Renal cortex interstitium (tissue), 15 donors: ENCODE measurements at places on chromosomes 3 and 15. TPM values are rescaled to one million over a fixed set of nuclear protein-coding genes. Genes with fewer than 3 reads are reported as not detected.

GRCh38 chr3:30904996-30905395, 10.5 kb upstream of the GADL1 start:
- no peak for DNase-seq

DNA sequence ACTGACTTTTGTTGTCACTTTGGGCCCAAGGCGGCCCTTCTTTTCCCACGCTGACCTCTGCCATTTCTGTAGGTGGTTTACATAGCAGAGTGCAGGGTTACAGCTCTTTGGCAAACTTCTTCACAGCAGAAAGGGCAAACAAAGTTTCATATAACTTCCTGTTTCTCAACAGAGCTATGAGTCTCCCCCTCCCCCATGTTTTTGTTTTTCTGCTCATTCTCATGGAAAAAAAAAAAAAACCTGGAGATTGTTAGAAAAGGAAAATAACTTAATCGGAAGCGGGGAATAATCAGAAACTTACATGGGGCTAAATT, 342.0 kb upstream of the NR2F2 start:
- DNase-seq = peak; percentile 49

DNA sequence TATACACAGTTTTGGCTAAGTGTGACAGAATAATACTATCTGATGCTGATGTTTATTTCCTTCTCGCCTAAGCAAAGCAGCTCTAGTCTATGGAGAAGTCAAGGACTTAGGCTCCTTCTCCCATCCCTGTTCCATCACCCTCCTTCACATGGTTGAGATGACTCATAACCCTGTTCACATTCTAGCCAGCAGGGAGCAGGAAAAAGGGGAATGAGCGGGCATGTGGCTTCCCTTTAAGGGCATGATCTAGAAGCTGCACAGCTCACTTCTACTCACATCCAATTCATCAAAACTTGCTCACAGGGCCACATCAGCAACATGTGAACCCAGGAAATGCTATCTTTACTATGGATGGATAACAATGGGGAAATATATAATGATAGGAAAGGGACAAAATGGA, 40.9 kb downstream of the CBLB start:
- no peak for DNase-seq

GRCh38 chr3:186185194-186185787, 76.4 kb upstream of the ETV5 start:
- no peak for DNase-seq

- DNase-seq = no peak
These were observed 271.3 kb upstream of the TPRG1 start for GRCh38 chr3:188900421-188900951.

DNA sequence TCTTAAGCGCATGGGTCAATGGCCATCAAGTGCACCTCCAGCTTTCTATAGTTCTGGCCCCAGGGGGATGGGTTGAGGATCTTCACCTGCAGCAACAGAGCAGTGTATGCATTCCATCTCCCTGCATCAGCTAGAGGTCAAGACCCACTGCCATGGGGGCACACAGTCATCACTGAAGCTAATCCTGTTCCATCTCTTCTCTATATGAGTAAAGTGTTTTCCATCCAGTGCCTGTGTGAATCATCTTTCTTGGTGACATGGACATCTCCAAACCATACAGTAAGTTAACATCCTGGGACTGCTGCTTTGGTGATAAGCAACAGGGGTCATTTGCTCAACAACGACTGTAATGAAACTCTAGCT, 4.4 kb upstream of the ENTPD3 start:
- DNase-seq = no peak

- no peak for DNase-seq
These were observed 1.3 kb upstream of the USP3 start for GRCh38 chr15:63502843-63503738.

DNA sequence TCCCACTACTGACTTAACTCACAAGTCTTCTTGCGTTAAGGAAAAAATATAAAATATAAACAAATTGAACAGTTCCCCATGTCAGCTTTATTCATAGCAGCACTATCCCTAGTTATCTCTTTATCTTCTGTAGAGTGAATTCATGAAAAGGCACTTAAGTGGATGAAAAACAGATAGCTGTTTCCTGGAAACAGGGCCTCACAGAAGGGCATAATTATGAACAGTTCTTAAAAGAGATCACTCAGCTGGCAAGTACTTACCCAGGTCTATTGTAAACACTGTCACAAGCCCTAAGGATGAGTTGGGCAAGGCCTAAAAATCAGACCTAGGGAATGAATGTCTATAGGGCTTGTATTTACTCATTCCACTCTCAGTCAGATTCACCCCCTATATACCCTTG, 10.7 kb downstream of the MB21D2 start:
- no peak for DNase-seq

DNA sequence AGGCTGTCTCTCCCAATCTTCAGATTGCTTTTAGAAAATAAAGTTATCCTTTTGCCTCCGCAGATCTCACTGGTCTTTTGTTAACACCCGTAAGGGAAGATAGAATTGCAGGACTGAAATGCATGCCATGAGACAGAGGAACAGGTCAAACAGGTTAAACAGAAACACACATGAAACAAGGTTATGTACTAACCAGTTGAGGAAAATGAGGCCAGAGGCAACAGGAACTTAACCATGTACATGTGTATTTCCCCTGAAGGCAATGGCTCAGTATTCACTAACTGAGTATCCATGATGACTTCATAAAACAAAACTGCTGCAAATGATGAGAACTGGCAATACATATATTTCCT, 169.1 kb upstream of the NSMCE3 start:
- no peak for DNase-seq

DNA sequence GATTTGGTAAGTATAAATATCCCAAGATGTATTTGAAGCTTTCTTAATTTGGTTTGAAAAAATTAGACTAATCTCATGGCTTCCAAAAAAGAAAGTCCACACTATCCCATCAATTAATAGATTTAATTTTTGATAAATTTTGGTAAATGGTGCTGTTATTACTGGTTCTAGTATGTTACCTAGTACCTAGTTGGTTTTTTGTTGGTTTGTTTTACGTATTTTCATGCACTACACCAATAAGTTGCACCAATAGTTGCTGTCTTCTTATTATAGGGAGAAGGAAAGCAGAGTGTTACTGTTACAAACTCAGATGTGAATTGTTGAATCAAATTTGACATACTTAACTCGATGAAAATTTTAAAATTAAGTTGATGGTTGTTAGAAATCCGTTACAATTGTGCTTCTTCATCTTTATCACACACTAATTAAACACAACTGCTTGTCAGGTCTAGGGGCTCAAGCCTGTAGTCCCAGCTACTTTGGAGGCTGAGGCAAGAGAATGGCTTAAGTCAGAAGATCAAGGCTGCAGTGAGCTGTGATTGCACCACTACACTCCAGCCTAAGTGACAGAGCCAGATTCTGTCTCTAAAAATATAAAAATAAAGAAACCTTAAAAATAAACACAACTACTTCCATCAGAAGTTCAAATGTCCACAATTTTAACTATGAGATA, 23.1 kb upstream of the MBNL1 start:
- DNase-seq = no peak

DNA sequence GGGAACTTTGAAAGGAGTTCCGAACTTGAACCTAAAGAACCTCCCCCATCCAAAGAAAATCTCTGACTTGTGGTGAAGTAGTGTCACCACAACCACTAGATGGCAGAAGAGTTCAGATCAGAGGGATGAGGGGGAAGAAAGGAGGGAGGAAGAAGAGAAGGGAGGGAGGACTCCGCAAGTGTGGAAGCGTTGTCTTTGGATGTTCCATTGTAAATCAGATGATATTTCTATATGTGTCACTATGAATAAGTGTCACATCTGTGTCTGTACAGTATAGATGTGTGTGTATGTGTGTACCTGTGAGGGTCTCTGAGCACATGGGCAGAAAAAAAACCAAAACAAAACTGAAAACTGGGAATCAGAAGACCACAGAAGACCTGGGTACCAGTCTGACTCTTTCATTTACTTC, 16.9 kb downstream of the SLC24A1 start:
- DNase-seq = peak; percentile 49

DNA sequence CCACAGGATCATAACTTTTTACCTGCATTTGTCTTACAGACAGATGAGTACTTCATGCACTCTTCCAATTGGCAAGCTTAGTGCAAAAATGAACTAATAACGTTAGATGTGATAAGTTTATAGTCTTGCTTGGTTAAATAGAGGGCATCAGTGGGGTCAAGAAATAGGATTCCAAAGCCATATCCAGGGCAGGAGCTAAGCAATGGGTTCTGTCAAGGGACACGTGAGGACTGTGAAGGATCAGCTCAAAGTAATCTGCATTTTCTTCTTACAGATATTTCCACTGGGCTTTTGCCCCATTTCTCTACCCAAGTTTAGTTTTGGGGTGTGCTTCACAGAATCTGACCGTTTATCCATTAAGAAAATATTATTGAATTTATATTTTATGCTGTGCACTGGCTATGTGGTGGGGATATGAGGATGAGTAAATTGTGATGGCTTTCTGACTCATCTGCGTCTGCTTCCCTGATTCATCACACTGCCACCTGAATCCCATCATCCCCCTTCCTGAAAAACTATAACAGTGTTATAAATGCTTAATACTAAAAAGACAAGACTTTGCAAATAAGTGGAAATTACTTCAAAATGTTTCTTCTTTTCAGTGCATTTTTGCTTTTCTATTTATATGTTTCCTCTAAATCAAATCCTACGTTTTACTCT, 17.5 kb downstream of the PPP2R3A start:
- DNase-seq = no peak

- DNase-seq = no peak
These were observed 84.1 kb upstream of the ARHGEF3 start for GRCh38 chr3:56885879-56886278.

DNA sequence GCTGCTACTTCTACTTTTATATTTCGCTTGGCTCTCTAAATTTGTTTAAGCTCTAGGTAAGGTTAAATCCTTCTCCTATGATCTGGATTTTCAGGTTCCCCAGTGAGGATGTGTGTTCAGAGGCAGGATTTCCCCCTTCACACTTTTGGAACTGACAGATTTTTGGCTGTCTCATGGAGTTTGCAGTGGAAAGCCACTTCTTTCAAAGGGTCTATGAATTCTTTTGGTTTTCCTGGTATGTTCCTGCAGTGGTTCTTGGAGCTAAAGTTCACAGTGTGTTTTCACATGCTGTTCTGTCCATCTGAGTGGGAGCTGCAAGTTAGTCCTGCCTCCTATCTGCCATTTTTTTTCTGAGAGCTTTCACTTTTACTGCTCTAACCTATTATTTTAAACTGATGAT, 21.6 kb upstream of the TIGIT start:
- DNase-seq = no peak

- no peak for DNase-seq
These were observed 380.8 kb upstream of the IL12A start for GRCh38 chr3:159607856-159608255.

- DNase-seq = no peak
These were observed 430 bp downstream of the SLCO2A1 start for GRCh38 chr3:134029256-134029733.

DNA sequence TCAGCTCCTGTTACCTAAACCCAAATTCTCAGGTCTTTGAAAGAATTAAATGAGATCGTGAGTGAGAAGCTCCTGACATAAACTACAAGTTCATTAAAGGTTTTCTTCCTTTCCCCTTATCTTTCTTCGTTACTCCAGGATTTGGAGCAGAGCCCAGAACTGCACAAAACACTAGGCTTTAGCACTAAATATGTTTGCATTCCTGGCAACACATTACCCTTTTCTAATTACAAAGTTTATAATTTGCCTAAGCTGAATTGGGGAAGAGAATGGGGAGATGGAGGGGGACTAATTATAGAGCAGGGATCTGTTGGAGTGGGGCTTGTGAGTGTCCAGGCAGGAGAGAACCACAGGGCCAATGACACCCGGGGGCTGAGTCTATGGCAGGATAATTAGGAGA, 109.7 kb downstream of the SV2B start:
- no peak for DNase-seq

GRCh38 chr15:86691091-86691663, 611.5 kb downstream of the AGBL1 start:
- DNase-seq = no peak

DNA sequence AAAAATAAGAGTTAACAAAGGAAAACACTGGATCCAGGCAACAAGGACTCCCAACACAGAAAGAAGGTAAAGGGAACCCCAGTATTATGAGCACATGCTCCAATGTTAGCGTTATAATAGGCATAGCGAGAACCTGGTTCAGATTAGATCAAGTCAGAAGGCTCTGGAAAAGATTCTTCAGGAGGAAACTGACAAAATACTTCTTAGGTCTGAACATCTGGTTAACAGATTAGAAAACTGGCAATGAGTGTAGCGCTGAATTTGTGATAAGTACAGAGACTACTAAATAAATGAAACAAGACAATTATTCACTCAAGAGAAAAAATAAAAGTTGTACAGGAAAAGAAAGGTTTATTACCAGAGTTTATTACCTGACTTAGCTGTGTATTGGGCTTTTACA, 146.1 kb downstream of the DPH6 start:
- no peak for DNase-seq

DNA sequence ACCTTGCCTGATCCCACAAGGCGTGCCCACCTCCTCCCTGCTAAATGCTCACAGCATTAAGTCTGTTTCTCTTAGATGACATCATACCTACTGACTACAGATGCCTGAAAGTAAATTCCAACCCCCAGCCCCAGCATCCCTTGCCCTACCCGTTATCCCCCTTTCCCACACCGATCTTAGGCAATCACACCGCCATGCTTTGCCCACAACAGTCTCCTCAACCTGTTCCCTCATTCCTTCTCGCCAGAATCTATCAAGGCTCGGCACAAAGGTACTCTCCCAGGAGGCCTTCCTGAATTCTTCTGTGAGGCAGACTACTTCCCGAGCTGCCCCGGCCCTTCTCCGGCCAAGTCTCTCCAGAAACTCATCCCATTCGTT, 789 bp upstream of the SEC61A1 start:
- DNase-seq = no peak

DNA sequence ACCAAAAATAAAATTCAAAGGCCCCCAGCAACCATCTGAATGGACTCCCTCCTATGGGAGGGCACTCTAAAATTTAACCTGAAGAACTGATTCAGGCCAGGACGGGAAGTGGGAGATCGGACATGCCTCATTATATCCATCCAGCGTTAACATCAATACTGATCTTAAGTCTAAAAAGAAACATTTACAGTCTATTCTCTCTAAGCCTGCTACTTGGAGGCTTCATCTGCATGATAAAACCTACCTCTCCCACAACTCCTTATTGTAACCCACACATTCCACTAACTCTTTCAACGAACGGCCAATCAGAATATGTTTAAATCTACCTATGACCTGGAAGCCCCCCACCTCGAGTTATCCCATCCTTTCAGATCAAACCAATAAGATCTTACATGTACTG, 68.4 kb downstream of the HERC1 start:
- DNase-seq = no peak

- DNase-seq = no peak
These were observed 49.9 kb downstream of the PARP15 start for GRCh38 chr3:122627301-122627700.

GRCh38 chr3:128415773-128416577, 50.7 kb downstream of the DNAJB8 start:
- no peak for DNase-seq

AKAP13 gene
- polyA plus RNA-seq = 91.2 TPM

ZMAT3 gene
- polyA plus RNA-seq = 9.4 TPM

SLC6A11 gene
- polyA plus RNA-seq = 0.24 TPM

UBA5 gene
- polyA plus RNA-seq = 81.8 TPM

CADM2 gene
- polyA plus RNA-seq = 0.70 TPM

PIGZ gene
- polyA plus RNA-seq = 2.9 TPM

RMDN3 gene
- 39.9 TPM for polyA plus RNA-seq

GPR62 gene
- 0.40 TPM for polyA plus RNA-seq

GABRR3 gene
- polyA plus RNA-seq = 0.03 TPM

UCN2 gene
- 0.26 TPM for polyA plus RNA-seq

PRTG gene
- polyA plus RNA-seq = 11.9 TPM

GOLGA6L2 gene
- polyA plus RNA-seq = not detected

CRABP1 gene
- polyA plus RNA-seq = 44.5 TPM

CRYBG3 gene
- 22.3 TPM for polyA plus RNA-seq
